ENCODE measurements at places on chromosomes 6 and 20.

GRCh38 chr20:23272176-23273029 lies 78.2 kb upstream of the NXT1 start:
- DNase-seq: no peak

DNA sequence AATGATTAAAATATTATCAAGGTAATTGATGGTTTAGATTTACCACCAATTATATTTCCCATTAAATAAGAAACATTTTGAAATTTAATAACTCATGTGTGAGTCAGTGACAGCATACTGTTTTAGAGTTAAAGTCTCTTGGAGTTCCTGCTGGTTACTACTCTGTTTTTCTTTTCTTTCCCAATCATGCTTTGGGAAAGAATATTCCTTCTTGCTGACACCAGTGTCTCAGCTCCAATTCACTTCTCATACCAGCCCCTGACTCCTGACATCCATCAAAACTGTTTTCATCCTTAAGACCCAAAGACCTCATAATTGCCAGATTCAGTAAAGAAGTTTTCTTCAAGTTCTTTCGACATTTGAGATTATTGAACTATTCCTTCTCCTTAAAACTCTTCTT lies 50.3 kb downstream of the AIG1 start:
- DNase-seq: no peak

DNA sequence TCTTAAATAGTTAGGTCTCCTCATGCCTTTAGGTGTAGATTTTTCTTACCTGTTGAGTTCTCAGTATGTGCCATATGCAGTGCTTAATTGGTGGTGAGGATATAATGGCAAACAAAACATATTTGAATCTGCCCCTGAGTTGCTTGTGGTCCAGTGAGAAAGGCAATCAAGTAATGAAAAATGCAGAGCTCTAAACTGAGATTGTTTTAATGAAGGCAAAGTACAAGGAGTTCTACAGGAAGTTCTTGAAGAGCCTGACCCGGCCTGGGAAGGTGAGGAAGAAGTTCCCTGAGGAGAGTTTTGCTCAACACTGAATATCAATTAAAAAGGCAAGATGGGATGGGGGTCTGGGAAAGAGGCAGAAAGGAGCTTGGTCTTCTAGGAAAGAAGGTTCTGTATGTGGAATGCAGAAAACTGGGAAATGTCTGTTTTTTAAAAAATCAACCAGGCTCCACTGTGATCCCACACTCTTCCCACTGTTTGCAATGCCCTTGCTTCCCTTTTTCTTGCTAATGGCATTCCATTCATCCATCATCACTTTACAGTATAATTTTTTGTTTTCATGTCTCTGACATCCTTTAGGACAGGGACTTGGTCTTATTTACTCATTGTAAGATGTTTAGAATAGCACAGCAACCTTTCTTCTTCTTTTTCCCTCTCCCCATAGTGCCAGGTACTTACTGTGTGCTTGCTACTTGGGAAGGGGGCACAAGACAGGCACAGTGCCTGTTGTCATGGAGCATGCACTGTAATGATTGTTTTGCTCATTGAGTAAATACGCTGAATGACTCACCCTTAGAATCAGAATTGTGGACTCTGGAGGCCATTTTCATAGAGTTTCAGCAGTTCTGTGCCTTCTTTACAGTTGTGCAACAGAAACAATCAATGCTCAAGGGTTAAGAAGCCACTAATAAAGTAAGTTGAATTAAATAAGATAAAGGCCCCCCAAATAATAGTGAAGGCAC lies 64.3 kb downstream of the ANKS1A start:
- DNase-seq: no peak

DNA sequence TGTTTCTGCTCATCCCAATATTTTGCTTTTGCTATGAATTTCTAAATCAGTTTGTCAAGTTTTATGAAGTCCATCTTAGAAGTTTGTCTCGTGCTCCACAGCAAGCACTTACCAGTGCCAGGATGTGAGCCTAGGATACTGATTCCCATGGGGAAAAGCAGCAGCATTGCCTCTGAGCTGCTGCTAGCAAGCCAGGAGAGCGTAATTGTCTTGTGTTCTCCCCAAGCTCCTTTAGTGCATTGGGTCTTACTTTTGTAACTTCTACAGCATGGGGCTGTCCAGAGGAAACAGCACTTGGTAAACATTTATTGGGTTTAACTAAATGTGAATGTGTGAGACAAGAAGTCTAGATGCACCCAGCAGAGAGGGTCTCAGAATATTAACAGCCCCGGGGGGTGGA lies 76.1 kb downstream of the RNF182 start:
- no peak for DNase-seq

DNA sequence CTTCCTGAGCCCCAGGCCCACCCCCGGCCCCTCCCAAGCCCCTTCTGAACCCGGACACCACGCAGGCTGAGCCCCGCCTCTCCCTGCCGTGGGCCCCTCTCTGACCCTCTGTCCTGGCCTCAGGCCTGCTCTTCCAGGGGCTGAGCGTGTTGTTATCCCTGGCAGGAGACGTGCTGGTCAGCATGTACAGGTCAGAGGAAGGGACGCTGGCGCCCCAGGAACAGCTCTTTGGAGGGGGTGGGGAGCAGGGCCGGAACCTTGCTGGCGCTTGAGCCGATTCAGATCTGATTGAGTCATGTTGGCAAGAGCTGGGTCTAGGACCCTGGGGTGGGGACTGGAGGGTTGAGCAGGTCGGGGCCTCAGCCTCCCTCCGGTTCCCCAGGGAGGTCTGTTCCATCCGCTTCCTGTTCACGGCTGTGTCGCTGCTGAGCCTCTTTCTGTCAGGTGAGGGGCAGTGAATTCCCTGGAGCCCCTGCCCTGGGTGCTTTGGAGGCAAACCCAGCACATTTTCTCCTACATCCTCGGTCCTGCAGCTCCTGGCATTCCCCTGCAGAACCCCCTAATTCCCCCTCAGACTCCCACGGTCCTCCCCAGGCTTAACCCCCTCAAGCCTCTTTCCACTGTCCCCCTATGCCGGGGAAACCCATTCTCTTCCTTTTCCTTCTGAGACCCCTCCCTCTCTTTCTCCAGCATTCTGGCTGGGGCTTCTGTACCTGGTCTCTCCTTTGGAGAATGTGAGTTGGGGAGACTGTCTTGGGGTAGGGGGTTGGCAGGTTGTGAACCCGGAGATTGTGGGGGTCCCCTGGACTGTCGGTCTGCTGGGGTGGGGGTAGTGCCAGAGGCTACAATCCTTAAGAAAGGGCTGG lies 2.0 kb downstream of the SPAG4 start:
- DNase-seq: no peak

- peak; percentile 36 for DNase-seq
Measured at GRCh38 chr20:21514553-21515251, 838 bp upstream of the NKX2-2 start.

- DNase-seq: no peak
Measured at GRCh38 chr6:168157272-168158212, 78.5 kb upstream of the FRMD1 start.

Measured in D341Med (cell line).